ENCODE measurements at places on chromosomes 3 and 15.

DNA sequence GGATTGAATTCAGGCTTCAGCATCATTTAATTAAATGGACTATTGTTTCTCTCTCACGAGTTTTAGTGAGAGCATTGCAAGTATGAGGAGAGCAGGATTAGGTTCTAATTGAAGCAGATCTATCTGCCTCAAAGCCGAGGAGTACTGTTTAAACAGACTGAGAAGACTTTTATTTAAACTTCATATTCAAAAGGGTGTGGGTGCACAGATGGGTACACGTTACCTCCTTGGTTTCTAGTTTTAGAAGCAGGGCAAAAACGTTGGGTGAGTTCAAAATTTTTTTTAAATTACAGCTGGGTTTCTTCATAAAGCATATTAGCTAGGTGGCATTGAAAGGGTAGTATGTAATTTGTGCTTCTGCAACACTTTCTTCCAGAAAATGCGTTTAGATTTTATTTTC is 26.5 kb upstream of the CLRN1 start:
- no peak for DNase-seq

DNA sequence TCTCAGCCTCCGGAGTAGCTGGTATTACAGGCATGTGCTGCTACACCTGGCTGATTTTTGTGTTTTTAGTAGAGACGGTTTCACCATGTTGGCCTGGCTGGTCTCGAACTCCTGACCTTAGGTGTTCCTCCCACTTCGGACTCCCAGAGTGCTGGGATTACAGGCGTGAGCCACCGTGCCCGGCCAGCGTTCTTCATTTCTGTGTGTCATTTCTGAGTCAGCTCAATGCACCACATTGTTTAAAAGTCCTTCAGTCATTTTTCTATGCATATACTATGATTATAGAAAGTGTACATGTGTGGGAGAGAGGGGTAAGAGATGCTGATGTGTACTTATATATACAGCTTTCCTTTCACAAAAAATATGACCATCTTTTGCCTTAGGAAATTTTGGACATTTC is 2.1 kb downstream of the QTRT2 start:
- DNase-seq, result no peak

DNA sequence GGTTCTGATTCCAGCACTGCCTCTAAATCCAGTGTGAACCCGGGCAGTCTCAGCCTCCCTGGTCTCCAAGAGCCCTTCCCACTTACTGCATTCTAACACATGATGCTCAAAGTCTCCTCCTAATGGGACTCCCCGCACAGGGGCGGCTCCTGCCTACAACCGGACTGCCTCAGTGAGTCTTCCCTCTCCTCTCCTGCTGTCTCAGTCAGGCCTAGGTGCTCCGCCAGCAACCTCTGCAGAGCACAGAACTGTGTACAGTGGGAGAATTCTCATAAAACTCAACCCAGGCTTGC is 28.9 kb downstream of the TBC1D2B start:
- DNase-seq, result no peak

DNA sequence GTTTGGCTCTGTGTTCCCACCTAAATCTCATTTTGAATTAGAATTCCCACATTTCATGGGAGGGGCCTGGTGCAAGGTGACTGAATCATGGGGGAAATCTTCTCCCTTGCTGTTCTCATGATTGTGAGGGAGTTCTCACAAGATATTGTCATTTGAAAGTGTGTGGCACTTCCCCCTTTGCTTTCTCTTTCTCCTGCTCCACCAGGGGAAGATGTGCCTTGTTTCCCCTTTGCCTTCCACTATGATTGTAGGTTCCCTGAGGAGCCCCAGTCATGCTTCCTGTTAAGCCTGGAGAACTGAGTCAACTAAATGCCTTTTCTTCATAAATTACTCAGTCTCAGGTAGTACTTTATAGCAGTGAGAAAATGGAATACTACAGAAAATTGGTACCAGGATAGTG is 157.2 kb upstream of the TPRG1 start:
- no peak for DNase-seq

- no peak for DNase-seq
Measured at GRCh38 chr3:124607163-124607562, 123.1 kb upstream of the UMPS start.

DNA sequence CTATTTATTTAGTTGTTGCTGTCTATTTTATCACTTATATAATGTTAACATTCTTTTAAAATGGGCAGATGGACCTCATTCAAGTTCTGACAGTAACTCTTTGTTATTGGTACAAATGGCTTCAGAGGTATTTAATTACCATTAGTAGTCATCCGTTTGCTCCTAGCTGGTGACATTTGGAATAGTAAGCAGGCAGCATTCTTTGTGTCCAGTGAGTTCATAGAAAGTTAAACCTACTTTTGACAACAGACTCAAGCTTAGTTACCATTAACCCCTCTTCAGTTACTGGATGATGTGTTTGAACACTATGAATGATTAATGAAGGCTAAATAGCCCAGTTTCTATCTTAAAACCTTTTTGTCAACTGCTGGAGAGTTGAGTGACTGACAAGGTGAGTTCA is 500.7 kb upstream of the ATP11B start:
- DNase-seq, result no peak

DNA sequence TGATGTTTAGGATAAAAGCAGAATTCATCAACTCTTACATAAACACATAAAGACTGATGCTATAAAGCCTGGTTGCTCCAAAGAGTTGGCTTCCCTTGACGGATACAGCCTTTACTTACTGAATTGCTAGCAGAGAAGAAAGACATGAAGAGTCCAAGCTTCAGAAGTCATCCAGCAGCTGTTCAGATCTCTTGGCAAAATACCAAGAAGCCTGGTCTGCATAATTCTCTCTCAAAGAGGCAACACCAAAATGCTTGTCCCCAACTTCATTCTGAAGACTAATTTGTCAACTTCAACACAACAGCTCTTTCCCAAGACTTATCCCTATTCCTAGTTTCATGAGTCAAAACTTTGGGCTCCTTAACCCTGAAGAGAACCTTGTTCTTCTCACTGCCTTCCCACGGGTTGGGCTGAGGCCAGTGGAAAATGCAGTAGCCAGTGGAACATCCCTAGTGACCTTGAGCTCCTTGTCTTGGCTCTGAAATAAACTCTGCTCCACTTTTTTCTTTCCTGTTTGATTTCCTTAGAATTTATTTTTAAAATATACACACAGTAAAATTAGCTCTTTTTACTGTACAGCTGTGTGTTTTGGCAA is 119.2 kb upstream of the THBS1 start:
- DNase-seq, result no peak

DNA sequence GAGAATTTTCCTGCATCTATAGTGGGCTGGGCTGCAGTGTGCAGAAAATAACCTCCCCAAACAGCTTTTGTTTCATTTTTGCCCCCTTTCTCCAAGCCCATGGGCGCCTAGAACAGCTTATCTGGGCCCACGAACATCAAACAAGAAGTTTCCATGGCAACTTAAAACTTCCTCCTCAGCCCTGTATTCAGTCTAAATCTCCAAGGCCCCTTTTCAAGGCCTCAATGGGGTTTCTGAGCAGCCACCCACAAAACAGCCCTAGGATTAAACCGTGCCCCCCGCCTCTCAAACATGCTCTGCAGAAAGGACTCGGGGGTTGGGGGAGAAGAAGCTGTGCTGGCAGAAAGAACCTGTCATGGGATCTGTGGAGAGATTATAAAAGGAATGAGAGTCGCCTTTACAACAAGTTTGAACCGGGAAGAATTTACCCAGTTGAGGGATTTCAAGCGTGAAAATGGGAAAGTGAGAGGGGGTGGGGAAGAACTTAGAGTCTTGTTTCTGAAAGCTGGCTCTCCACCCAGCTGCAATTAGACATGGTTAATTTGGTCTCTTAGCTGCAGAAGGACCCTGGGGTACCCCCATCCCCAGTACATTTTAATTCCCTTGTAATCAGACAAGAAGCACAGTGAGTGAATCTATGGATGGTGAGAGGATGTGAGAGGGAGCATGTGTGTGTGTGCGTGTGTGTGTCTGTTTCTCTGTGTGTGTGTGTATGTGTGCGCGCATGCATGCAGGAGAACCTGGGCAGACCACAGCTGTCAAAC is 4.3 kb upstream of the FAM107A start:
- DNase-seq, result no peak
